ENCODE measurements at places on chromosomes 16 and 17. TPM values are rescaled to one million over a fixed set of nuclear protein-coding genes. Genes with fewer than 3 reads are reported as not detected.
A peak's percentile ranks its signal among the peaks of the same experiment; 100 is the strongest.

CMTM2 gene
- not detected for total RNA-seq

DHX40 gene
- total RNA-seq, result 27.8 TPM

CLEC18C gene
- total RNA-seq, result 0.61 TPM

SLC9A5 gene
- 1.7 TPM for total RNA-seq

MRPL12 gene
- 108 TPM for total RNA-seq

PLA2G15 gene
- total RNA-seq, result 13.5 TPM

GRCh38 chr16:58755989-58756649 lies 22.0 kb upstream of the GOT2 start:
- peak; percentile 90 for DNase-seq

DNA sequence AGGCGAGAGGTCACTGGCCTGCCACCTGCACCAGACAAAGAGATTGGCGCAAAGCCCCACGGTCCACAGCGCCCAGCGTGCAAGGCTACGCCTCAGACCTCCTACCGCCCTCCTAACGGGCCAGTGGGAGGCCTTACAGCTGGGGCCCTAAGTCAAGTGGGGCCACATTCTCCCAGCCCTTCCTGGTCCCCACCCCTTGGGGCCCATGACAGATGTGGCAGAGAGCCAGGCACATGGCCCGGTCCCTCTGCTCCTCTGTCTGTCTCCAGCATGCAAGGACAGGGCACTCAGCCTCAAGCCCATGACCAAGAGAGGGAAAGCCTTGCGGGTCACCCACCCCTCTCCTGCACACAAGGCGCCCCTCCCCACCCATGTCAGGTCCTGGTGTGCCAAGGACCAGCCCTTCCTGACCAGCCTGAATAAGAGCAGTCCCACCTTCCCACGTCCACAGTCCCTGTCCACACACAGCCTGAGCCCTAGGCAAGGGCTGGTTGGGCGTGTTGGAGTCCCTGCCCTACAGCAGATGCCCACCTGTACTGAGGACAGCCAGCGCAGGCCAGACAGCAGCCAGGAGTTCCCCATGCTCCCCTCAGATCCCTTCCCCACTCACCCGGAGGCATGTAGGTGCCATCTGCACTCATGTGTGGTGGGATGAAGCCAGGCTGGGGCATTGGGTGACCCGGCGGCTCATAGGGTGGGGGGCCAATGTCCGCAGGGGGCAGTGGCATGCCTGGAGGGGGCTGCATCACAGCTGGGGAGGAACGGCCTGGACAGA lies 25.3 kb downstream of the CDIP1 start:
- DNase-seq, result no peak

- DNase-seq, result peak; percentile 62
These were observed 13.8 kb downstream of the UNC13D start for GRCh38 chr17:75830164-75831031.

GRCh38 chr17:43468691-43469139 lies 15.1 kb upstream of the DHX8 start:
- DNase-seq, result no peak

DNA sequence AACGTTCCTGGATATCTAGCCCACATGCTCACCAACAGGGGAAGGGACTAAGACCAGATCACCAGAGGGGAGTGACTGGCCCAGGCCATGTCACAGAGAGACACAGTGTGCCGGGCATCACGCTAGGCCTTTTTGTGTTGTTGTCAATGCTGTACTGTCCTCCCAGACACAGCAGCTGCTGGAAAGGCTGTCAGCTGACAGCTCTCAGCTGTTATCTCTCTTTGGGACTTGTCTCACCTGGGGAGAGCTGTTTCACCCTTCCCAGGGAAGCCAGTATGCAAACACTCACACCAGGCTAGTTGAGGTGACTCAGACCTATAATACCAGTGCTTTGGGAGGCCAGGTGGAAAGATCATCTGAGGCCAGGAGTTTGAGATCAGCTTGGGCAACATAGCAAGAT lies 19.4 kb downstream of the UNC45B start:
- no peak for DNase-seq

DNA sequence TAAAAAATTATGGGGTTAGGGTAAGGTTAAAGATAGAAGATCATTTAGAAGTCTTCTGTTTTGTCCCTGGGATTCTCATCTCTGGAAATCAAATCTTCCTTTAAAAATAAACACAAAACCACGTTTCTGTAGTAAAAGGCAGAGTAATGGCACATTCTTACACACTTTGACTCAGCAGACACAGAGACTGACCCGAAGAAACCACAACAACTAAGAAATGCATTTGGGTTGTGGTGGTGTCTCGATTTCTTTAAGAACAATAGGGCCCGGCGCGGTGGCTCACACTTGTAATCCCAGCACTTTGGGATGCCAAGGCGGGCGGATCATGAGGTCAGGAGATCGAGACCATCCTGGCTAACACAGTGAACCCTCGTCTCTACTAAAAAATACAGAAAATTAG lies 54.9 kb upstream of the MYH10 start:
- DNase-seq, result no peak

DNA sequence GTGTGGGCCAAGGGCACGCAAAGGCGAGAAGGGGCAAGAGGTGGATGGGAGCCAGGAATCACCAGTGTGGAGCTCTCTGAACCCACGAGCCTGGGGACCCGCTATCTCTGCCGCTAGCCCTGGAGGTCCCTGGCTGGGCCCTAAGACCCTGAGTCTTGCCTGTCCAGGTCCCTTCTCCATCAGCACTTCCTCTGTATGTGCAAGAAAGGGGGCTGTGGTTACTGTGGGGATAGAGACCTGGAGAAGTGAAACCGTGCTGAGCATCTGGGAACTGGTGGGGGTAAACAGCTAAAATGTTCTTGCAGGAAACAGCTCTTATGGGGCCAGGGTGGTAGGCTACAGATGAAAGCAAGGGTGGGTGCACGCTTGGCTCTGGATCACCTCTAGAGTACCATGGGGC lies 3.1 kb downstream of the SPNS3 start:
- DNase-seq, result no peak

- DNase-seq, result no peak
These were observed 12.8 kb downstream of the FLCN start for GRCh38 chr17:17224137-17224536.

- peak; percentile 72 for DNase-seq
These were observed 141.0 kb upstream of the CIBAR2 start for GRCh38 chr16:85253084-85253941.

GRCh38 chr16:61617219-61617783 lies 418.9 kb downstream of the CDH8 start:
- DNase-seq, result no peak

DNA sequence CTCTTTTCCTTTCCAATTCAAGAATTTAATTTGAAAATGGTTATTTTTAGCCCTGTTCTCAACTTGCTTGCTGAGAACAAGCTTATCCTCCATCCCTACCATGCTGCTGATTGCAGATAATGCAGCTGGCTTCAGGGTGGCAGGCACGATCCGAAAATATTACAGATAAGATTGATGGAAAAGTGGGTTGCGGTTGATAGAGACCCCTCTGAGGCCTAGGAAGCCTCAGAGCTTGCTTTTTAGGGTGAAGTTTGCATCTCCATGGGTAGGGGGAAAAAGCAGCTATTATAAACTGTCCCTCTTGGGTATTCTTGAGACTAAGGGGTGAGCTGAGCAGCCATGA lies 116.5 kb upstream of the GOT2 start:
- no peak for DNase-seq

GRCh38 chr17:79325709-79326430 lies 251.2 kb downstream of the ENGASE start:
- no peak for DNase-seq

DNA sequence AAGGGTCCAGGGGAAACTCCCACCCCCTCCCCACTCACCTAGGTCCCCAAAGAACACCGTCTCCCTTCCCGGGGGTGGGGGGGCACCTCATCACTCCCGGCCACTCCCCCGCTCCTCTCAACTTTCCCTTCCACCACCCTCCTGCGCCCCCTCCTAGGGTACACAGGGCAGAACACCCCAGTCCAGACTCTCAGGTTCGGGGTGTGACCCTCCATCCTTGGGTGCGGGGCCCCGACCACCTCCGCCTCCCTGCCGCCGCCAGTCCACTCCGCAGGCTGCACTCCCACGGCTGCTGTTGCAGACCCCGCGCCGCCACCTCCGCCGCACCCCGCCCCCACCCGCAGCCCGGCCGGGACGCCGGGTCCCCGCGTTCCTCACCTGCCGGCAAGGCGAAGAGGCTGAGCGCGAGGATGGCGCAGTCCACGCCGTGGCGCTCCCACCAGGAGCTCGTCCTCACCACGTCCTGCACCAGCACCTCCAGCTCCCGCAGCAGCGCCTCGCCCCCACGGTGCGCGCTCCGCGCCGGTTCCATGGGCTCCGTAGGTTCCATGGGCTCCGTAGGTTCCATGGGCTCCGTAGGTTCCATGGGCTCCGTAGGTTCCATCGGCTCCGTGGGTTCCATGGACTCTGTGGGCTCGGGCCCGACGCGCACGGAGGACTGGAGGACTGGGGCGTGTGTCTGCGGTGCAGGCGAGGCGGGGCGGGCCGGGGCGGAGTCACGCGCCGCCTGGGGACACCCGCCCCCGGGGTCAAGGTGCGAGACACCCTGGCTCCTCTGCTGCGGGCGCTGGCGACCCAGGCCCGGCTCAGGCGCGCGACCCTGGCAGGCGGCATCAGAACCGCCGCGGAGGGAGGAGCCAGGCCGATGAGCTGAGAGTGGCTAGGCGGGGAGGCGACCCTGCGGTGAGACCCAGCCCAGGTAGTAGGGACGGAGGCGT lies at the start of gene FADS6:
Gene FADS6 (minus strand): TSS at position 660 of the 938 bp plus-strand sequence. CDS start 38 bp downstream, at position 622.
- peak; percentile 33 for DNase-seq

GRCh38 chr16:8996891-8997290 lies 33.2 kb upstream of the USP7 start:
- DNase-seq, result no peak

DNA sequence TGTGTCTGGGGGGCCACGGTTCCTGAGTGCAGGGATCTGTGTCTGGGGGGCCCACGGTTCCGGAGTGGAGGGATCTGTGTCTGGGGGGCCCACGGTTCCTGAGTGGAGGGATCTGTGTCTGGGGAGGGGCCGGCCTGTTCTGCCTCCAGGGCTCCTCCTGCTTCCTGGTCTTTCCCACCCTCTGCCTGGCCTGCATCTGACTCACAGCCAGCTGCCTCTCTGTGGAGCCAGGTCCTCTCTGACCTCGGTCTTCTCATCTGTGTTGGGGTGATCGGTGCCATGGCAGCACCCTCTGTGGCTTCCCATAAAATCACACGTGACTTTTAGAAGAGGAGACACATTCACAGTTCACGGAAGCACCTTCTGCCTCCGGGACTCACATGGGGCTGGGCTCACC lies 50.3 kb downstream of the ZFPM1 start:
- no peak for DNase-seq

- no peak for DNase-seq
These were observed 19.9 kb downstream of the CFAP20 start for GRCh38 chr16:58109330-58109729.

DNA sequence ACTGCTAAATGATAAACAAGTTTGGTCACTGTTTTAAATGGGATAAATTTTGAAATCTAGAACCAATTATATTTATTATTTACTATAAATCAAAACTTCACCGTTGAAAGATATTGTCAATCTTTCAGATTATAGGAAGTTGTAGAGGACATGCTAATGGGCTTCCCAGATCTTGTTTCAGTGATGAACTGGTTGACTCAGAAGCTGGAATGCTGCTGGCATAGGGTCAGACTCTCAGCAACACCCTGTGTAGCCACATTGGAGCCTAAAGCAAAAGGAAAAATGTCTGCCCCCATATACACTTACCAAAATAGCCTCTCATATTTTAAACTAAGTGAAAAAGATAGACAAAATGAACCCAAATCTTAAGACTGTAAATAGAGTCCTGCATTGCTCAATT lies 916.9 kb upstream of the SOX9 start:
- DNase-seq, result no peak

DNA sequence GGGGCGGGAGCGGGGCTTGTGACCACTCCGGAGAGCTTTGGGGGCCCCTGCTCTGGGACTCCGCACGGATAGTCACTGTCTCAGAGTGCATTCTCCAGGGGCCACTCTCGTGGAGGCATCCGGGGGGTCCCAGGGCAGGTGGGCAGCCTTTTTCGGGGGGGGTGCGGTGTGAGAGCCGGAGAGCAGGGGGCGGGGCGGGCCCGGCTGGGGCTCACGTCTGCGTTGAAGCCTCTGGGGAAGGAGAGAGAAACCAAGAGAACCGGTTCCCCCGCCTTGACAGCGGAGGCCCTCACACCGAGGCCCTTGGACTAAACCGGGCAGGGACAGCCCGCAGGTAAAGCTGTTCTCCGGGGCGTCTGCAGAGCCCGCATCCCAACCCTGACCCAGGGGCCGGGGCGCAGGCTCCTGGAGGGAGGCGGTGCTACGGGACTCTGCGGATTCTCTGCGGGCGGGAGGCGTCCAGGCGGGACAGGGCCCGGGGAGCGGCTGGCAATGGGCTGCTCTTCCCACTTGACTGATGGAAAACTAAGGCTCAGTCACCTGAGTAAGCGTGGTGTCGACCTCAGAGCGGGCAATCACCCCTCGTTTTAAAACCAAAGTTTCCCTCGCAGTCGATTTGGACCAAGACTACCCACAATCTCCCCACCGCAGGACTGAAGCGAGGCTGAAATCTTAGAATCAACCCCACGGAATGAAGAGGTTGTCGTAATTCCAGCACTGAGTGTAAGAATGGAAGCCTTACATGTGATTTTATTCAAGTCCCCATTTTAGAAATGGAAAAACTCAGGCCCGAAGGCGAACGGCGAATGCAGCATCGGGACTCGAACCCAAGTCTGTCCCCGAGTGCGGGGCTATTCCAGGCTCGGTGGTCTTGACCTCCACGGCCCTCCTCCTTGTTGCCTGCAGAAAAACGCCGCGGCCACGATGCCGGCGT lies 49.6 kb upstream of the AMZ2 start:
- DNase-seq, result peak; percentile 35

GRCh38 chr17:69757688-69758430 lies 317.2 kb upstream of the KCNJ16 start:
- DNase-seq, result no peak
